Adipocyte (in vitro differentiated cells): ENCODE measurements at places on chromosomes 11 and 22.

DNA sequence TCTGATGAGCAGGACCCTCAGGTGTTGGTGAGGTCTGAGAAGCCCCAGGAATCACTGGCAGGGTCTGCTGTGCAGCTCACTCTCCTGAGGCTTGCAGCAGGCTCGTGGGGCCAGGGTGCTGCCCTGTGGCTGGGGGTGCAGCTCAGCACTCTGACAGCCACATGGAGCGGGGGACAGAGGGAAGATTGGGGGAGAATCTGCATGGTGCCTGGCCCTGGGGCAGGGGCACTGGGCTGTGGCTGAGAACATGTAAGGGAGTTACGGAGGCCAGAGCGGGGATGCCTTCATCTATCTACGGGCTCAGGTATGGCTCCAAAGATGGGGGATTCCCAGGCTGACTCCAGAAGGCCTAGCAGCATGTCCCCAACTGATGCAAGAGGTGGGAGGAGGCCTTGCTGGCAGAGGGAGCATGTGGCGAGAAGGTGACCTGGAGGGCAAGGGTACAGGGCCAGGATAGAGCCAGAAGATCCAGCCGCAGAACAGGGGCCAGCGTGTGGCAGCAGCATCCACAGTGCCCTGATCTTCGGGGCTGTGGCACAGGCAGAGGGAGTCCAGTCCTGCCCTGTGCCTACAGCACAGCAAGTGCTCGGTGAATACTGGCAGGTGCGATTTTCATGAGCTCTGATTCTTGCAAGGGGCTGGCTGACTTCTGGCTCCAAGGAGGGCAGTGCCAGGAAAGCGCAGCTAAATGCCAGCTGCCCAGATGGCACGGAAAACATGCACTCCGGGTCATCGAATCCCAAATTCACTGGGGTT lies 184.7 kb downstream of the CTTN start:
- DNase-seq = no peak

DNA sequence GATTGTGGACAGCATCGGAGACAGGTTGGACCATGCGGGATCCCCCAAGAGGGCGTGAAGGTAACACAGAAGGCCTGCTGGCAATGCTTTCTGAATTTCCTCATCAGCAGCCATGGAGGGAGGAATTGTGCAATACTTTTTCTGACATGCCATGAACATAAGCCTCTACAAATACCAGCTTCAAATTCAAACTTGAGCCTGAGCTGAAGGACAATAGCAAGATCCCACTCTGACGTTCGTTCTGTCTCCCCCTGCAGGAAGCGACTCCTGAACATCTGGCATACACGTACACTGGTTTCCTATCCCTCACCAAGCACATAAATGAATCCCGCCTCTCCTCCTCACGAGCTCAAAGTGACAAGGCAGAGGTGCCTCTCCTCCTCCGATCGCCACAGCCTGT lies 312.2 kb downstream of the BRD1 start:
- DNase-seq = no peak

DNA sequence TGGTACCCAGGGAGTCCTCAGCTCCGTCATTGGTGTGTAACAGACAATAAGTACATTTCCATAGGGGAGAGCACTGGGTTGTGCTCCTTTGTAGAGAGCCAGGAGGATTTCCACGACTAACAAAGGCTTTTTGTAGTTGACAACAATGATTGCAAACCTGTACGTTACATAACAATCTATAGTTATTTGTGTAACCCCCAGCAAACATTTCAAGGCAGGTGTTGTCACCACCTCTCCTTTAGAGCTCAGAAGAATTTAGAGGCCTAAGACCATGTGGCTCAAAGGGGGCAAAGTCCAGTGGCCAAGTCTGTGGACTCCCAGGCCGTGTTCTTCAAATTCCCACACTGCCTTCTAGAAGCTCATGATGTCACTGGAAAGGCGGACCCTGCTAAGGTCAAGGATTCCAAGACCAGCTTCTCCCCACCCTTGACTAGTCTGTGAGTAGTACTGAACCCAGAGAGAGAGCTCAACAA lies 15.8 kb downstream of the RPL27A start:
- DNase-seq = no peak

- DNase-seq = no peak
Observed at GRCh38 chr11:87555101-87555500, 517.4 kb downstream of the TMEM135 start.

GRCh38 chr22:23773483-23774113 lies 949 bp downstream of the MMP11 start:
- DNase-seq = no peak

- no peak for DNase-seq
Observed at GRCh38 chr22:20095521-20095920, 15.5 kb downstream of the DGCR8 start.

GRCh38 chr22:31344578-31345330 lies 1.4 kb downstream of the PATZ1 start:
- DNase-seq = peak; percentile 47
